ENCODE measurements at places on chromosomes 12 and 14.

DNA sequence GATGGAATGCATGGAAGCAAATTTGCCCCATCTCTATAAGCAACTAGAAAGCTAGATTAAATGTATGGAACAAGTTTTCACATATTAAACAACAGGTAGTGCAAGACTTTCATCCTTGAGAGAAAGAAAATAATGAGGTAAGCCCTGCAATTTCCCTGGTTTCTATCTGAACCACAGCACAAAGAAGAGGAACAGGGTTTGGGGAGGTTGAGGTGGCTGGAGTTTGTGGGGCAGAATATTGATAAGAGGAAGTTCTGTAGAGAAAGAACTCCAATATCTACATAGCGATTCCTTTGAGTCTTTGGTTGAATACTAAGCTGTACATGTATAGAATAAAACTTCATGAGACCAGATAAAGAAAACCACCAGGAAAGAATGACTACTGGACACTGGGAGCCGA, 96.3 kb upstream of the CCND2 start:
- DNase-seq, result no peak

DNA sequence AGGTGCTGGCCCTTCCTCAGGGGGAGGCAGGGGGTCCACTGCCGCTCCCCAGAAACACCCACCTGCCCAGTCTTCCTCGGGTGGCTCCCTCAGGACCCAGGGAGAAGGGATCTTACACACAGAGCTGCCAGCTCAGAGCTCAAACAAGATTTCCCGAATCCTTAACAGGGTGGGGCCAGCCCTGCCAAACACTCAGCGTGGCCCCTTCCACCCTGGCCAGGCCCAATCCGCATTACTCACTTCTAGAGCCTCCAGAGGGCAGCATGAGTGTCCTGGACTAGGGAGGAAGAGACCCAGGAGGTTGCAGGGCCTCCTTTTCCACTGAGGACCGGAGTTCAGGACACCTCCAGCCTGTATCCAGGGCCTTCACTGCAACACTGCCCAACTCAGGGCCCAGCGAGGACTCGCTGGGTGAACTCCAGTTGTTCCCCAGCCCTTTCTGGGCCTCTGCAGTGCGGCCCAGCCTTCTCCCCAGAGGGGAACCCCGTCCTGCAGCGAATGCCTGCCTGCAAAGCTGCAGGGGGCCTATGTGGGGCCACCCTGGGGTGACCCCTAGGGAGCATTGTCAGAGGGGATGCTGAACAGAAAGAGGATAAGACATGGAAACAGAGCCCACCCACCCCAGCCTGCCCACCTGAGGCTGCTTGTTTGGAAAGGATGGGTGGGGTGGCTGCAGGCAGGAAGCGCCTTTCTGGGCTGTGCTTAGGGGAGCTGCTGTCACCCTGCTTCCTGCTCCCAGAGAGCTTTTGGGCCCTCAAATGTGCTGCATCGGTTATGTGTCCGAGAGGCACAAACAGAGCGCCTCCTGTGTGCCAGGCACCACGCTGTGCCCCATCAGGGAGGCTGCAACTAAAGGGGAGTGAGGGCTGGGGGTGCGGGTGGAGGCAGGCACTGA, 43.8 kb downstream of the CCNK start:
- no peak for DNase-seq

DNA sequence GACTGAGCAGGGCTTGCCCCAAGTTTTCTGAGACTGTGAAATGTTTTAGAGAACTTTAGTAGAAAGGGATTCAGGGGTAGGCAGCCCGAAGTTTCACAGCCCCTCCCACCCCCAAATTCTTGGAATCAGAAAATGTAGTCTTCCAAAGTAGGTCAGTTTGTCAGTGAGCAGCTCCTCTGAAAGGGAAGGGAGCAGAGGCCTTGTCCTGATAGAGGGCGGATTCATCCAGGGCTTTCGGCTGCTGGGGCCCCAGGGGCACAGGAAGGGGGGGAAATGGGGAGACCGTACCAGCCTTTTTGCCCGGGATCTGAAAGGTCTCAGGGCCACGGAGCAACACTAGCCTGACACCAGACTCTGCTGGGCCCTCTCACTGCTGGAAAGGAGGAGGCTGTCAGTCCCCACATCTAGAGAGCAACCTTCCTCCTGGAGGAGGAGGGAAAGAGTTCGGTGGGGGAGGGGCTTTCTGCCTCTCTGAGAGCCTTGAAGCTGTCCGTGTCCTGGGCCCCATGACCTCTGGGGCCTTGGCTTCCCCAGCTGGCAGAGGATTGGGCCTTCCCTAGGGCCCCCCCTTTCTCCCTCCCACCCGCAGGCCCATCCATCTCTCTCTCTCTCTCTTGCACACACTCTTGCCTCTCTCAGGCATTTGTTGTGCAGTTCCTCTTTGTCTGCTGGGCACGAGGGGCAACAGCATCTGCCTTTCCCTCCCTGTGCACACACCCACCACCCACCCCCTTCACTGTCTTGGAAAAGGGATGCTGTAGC, at the start of gene IKZF4:
IKZF4 (plus strand) TSS at position 621 of the 762 bp plus-strand sequence. CDS start 451 bp downstream, outside the sequence.
- peak; percentile 36 for DNase-seq

GRCh38 chr14:75441728-75442127, 13.9 kb downstream of the JDP2 start:
- no peak for DNase-seq

DNA sequence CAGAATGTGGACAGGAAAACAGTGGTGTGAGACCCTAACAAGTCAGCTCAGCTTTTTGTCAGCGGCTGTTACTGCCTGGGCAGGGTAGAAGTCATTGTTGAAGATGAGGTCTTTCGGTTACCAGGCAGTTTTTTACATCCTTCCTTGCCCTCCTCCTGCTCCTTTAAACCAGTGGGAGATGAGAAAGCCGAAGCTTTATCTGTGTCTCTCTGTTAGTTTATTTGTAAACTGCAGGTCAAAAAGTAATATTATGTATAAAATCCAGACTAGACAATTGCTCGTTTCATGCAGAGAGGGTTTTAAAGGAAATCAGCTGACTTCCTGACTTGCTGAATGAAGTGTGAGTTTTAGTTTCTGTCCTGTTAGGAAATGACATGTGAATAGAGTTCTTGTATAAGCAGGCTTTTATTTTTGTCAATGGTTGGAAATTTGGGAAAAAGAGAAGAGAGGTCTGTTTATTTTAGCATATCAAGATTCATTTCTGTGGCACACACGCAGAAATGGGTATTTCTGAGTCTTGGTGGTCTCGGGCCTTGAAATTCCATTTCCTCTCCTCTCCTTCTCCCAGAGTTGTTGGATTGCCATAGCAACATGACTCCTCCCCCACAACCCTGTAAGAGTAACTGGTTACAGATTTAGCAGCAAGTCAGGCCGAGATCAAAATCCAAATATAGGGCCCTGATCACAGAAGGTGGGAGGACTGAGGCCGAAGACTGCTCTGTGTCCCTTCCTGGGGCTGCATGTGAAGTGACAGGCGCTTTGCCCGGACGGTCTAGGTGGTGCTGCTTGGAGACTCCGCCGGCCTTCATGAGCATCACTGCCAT, 60.8 kb downstream of the SAMD4A start:
- DNase-seq, result no peak

GRCh38 chr12:106753526-106753925, 21.0 kb upstream of the RIC8B start:
- DNase-seq, result peak; percentile 55

DNA sequence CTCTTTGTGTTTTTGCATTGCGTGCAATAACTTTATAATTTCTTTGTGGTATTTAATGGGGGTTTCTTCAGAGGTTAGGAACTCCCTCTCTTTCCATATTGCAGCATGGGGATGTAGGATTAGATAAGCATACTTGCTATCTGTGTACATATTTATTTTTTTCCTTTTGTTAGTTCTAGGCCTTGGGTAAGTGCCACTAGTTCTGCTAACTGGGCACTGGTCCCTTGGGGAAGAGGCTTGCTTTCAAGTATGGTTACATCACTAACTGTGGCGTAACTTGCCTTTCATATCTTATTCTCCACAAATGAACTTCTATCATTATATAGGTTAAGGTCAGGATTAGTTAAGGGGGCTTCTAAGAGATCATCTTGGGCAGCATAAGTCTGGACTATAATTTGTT, 31.5 kb upstream of the SLCO1B3 start:
- DNase-seq, result no peak

DNA sequence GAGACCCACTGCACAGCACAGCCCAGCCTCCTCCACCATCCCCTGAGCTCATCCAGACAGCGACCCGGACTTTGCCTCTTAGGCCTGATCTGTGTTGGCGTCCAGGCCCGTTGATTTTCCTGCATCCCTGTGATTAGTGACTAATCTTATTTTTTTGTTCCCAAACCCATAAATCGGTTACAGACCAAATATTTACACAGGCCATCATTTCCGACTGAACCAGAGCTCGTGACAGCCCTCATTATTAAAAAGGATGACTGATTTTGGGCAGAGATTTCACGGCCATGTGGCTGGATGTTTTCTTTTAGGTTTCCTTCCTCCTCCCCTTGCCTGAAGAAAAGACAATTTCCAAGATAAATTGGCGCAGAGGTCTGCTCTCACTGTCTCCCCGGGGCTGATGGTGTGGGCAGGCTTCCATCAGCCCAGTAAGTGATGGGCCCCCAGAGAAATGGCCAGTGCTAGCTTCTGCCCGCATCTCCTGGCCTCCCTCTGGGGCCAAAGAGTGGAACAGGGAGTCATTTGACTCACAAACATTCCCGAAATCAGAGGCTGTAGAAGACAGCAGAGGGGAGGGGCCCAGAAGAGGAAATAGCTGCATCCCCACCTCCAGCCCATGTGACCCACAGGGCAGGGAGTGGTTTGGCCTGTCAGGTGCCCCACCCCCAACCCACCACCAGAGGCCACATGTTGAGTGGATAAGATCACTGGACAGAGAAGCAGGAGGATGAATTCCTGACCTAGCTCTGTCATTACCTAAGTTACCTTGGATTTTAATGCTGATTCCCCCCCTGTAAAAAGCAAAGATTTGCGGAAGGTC, 283.5 kb downstream of the KSR2 start:
- DNase-seq, result no peak

DNA sequence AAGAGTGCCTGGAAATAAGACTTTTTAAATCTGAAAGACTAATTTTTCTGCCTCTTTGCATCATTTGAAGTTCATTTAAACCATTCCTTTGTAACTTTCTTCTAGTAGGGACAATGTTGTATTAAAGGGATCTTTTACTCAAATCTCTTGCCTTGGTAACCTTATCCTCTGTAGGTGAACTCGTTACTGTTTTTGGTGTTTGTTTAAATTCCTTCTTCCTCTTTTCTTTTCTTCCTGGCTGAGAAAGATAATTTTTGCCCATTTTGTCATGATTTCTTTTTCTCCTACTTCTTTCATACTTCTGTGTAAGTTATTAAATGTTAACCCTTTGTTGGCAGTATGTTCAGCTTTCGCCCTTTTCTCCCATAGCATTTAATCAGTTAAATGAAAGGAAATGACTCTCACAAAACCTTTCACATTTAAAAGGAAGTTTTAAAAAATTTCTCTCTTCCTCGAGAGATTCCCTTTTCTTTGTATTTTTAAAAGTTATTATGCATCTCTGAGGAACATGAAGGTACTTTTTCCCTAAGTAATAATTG, 10.3 kb downstream of the VEZT start:
- no peak for DNase-seq
